ENCODE measurements at places on chromosomes 13 and 19. TPM values are rescaled to one million over a fixed set of nuclear protein-coding genes. Genes with fewer than 3 reads are reported as not detected.
A peak's percentile ranks its signal among the peaks of the same experiment; 100 is the strongest.

KLF2 gene
- 91.4 TPM for total RNA-seq

GRCh38 chr13:34620074-34620850 lies 321.8 kb upstream of the NBEA start:
- DNase-seq, result no peak

DNA sequence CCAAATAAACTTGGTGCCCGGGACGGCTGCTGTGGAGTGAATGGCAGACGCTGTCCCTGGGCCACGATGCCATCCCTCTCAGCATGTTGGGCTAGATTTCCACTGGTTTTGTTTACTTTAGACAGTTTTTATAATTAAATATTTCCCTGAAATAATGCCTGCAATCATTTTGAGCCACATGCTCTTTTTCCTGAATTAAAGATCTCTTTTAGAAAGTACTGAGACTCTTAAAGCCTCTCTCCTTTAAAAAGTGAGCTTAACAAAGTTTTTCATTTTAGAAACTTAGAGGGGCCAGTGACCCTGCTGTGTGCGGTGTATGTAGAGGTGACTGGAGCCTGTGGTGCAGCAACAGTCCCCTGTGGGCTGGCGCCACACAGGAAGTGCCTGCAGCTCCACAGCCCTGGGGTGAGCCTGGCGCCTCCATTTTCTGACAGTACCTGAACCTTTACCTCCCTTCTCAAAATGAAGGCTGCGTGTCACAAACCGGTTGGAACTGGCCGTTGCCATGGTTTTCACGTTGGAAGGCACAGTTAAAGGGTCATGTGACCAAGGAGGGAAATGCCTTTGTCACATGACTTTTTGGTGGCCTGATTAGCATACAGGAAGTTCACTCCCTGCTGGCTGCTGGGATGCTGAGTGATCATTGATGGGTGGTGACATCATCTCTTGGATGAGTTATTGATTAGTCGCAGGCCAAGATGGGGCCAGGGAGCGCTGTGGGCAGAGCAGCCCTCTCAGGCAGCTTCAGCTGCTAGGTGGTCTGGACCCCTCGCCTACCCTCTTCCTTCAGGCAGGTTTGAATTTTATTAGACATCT lies 26.3 kb downstream of the TSSK6 start:
- peak; percentile 93 for DNase-seq

GRCh38 chr19:2429917-2430535 lies 2.6 kb upstream of the TIMM13 start:
- DNase-seq, result no peak

GRCh38 chr19:29620931-29621351 lies 14.9 kb downstream of the POP4 start:
- no peak for DNase-seq

DNA sequence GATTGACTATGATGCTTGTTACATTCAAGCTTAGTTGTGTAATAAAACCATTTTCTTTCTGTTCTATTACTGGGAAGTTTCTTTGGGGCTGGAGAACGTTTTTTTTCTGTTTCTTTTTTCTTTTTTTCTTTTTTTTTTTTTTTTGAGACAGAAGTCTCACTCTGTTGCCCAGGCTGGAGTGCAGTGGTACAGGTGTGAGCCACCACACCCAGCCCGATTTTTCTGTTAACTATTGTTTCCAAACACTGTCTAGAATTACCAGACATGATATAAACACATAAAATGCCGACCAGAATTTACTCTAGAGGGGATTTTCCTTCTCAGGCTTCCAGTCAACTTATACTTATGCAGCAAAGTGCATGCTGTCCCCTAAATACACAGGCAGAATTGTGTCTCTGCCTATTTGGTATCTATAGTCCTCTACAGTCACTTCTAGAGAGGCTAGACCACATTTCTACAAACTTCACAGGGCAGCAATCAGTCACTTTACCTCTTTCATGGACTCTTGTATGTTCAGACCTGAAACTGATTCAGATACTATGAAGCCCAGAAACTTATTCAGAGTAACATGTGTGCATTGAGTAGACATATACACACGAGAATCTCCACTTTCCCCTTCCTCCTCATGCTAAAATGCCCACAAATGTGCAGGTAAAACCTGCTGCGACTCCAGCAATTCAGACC lies 121.2 kb downstream of the ZNF737 start:
- DNase-seq, result no peak

- DNase-seq, result no peak
Measured at GRCh38 chr19:13621413-13621812, 115.1 kb upstream of the CACNA1A start.

GRCh38 chr13:34241332-34241731 lies 423.4 kb downstream of the RFC3 start:
- no peak for DNase-seq

- peak; percentile 66 for DNase-seq
Measured at GRCh38 chr19:459724-460511, 915 bp downstream of the SHC2 start.

CEACAM6 gene
- 61.6 TPM for total RNA-seq

ACER1 gene
- 0.14 TPM for total RNA-seq

ATP8B3 gene
- total RNA-seq, result 2.9 TPM

ERF gene
- 68.3 TPM for total RNA-seq

DNA sequence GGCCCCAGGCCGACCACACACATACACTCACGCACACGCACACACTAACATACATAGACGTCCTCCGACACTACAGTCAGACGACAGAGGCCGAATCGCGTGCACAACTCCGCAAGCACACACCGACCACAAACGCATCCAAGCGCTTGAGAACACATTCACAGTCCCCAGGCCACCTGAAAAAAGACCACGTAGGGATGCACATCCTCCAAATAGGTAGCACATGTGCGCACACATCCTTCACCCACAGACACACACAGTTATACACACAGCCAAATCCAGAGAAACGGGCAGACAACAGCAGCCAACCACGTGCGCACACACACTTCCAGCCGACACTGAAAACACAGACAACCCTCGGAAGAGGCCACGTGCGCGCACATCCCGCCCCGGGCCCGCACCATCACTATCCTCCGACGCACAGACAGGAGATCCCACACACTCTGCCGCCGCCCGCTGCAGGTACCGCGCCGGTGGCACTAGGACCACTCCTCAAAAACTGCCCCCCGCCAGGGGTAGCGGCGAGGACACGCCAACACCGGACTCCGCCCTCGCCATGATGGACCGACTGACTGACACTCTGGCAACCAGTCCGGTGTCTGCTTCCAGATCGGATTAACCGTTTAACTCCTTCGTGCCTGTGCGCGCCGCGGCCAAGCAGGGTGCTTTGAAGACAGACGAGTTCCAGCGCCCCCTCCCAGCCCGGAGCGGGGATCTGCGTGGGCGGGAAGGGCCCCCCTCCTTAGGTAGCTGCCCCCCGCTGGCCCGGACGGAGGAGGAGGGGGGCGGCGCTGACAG lies 493 bp upstream of the PDE4A start:
- no peak for DNase-seq

ZNF582 gene
- 8.3 TPM for total RNA-seq

GRCh38 chr13:98906746-98907502 lies 70.9 kb downstream of the DOCK9 start:
- no peak for DNase-seq

DNA sequence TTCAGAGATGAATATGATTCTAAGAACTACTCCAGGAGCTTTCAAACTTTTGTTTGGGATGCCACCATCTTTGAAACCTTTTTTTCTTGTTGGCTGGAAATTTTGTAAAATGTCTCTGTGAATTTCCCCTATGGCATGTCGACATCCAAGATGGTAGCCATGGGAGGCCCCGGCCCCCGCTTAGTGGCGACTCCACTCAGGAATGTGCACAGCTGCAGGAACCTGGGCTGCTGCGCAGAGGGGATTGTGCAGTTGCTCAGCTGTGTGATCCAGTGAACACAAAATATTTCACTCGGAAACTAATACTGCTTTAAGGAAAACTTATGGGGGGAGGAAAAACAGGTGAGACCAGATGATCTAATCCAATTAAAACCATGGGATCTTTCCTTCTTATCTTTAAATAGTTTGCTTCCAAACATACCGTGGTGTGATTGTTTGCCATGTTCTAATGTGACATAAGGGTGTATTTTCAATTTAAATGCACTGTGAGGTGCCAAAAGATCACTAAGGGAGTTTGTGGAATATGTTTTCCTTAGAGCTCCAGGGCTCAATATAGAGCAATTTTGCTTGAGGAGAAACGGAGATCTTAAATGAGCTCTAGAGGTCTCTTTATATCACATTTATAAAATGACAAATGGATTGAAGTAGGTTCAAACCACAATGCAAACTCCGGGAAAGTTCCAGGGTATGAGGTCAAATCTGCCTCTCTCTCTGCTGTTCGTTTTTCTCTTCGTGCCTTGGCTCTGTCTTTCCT lies 497.7 kb downstream of the FGF9 start:
- no peak for DNase-seq

DNA sequence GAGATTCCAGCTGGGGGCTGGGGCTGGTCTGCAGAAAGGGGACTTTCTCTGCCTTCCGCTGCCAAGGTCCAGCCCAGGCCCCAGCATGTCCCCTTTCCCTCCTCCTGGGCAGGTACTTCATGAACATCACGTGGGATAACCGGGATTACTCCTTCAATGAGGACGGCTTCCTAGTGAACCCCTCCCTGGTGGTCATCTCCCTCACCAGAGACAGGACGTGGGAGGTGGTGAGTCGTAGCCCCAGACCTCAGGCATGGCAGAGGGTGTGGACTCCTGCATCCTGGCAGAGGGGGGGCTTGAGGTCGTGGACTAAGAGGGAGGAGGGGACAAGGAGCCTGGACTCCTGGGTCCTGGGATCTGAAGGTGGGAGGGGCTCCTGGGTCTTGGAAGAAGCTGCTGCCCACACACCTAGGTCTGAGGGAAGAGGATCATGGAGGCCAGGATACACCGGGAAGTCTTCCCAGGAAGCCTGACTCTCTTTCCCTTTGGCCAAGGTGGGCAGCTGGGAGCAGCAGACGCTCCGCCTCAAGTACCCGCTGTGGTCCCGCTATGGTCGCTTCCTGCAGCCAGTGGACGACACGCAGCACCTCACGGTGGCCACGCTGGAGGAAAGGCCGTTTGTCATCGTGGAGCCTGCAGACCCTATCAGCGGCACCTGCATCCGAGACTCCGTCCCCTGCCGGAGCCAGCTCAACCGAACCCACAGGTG lies 20.6 kb downstream of the GRIN2D start:
- DNase-seq, result no peak

DNA sequence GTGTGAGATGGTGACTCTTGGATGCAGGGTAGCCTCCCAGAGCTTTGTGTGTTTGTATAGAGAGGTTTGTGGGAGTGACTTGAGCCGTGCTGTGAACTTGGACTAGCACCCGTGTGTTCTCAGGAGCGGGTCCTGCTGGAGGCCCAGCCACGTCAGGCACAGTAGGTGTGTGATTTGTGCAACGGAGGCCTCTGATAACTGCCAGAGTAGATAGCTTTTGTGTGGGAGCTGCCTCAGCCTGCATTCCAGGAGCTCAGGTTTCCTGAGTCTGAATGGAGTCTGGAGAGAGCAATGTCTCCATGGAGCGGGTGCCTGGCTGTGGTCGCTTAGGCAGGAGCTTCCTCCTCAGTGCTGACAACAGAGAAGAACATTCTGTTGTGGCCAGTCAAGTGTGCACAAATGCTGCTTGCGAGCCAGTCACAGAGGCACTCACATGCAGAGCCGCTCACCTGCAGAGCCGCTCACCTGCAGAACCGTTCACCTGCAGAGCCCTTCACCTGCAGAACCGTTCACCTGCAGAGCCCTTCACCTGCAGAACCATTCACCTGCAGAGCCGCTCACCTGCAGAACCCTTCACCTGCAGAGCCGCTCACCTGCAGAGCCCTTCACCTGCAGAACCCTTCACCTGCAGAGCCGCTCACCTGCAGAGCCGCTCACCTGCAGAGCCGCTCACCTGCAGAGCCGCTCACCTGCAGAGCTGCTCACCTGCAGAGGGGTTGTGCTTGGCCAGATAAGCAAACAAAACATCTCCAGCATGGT lies 32.6 kb downstream of the TFDP1 start:
- no peak for DNase-seq

DNA sequence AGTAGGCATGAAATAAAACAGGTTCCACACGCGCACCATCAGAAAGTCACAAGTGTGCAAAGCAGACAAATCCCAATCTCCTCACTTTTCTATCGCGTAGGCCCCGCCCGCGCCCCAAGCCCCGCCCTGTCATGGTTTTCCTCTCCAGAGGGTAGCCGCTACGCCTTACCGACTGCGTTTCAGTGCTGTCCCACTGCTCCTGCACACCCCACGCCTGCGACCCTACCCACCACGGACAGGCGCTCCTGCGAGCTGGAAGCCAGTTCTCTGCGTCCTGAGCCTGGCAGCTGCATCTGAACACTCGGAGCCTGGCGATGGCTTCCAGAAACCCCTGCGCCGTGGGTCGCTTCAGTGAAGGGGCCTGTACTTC lies 379 bp upstream of the ZNF470 start:
- peak; percentile 19 for DNase-seq

- DNase-seq, result no peak
Measured at GRCh38 chr13:29515372-29515771, 80.1 kb downstream of the SLC7A1 start.

GRCh38 chr19:8120636-8121480 lies 28.5 kb downstream of the FBN3 start:
- DNase-seq, result no peak

- DNase-seq, result no peak
Measured at GRCh38 chr13:95479731-95480130, 72.8 kb upstream of the CLDN10 start.

DNA sequence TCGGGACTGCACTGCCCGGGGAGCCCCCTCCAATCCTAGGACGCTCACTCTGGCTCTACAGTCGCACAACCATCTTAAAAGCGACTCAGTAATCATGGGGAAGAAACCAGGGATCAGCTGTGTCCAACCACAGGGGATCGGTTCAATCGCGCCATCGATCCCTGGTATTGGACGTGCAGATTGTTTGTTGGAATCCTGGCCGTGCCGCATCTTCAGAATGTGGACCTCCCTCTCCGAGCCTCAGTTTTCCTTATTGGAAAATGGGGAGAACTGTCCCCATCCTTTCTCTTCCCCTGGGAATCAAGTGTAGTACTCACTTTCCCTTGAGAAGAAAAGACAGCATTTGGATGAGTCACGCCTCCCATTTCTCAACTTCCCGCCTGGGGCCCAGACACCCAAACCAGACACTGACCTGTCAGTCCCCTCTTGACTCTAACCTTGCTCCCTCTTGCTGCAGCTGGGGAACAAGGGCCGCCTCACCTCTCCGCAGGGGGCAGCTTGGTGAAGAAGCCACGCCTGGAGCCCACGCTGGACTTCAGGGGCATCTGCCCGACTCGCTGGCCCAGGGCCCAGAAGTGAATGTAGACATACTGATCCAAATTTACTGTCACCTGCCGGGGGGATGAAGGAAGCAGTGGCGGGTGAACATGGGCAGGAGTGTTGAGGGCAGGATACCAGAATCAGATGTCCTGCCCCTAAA lies 17.6 kb downstream of the EMP3 start:
- no peak for DNase-seq

GRCh38 chr13:113140677-113141600 lies 17.5 kb upstream of the PROZ start:
- no peak for DNase-seq
